ENCODE measurements at places on chromosomes 5 and 9.

GRCh38 chr5:83026516-83026915 is 50.7 kb downstream of the TMEM167A start:
- DNase-seq, result no peak

- DNase-seq, result no peak
These were observed 87.7 kb upstream of the LRRTM2 start for GRCh38 chr5:138962614-138963370.

GRCh38 chr5:156824800-156825199 is 25.3 kb upstream of the PPP1R2B start:
- DNase-seq, result no peak

DNA sequence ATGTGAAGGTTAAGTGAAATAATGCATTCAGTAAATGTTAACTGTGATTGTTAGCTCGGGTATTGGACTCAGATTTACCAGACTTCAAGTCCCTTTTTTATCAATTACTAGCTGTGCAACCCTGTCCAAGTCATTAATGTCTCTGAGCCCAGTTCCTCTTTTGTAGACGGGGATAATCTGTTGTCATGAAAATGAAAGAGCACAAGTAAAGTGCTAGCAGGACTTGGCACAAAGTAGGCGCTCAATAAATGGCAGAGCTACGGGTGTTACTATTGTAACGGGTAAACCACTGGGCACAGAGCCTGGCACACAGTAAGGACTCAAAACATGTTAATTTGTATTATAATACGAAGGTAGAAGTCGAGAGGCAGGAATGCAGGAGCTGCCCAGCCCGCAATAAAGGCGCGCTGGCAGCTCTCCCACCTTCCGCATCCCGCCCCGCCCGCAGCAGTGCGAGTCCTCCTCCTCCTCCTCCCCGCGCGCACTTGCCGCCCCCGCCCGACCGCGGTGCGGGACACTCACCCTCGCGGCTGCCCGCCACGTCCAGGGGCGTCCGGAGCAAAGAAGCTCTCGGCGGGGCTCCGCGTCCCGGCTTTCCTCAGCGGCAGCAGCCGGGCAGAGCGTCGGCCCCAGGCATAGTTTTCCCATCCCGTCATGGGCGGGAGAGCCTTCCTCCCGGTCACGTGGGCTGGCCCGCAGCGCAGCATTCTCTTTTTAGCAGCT is at the start of gene C1QTNF2:
Gene C1QTNF2, minus strand, starts transcription at position 637 of the 723 bp plus-strand sequence. CDS start 15,615 bp downstream, outside the sequence.
- no peak for DNase-seq

DNA sequence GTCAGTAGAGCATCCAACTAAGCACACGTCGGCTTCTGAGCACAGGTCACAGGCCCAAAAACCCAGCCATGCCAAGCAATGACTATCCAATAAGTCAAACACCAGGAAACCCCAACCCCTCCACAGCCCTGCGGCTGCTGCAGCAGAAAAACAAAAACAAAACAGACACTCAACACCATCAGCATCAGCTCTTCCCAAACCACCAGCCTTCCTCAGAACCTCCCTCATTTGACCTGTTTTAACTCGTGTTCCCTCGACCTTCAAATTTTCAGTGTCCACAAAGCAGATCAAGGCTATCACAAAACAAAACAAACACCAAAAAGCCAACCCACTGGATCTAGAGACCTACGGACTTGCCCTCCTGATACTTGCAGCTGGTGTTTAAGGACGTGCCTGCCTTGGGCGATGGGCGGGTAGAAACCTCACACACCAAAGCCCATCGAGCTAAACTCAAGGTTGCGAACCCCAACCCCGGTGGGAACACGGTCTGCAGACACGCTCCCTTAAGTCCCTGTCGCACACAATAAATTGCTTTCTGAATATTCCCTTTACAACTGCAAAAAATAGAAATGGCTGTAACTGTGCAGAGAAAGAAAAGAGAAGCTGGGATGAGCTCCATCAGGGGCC is 247.1 kb upstream of the ANKRD55 start:
- no peak for DNase-seq

DNA sequence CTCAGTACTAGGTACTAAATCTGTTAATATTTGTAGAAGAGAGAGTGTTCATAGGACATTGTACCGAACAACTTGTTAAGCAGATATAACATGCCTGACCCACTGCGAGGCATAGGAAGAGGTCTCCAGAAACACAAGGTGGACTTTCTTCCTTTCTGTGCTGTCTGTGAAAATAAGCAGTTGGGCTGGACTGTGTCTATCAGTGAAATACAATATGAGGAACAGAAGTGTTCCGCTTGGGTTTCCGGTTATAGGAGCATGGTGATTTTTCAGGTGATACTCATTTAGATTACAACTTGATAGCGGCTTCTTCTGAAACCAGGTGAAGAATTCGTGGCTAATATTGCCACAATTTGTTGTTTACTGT is 60.9 kb upstream of the TLR4 start:
- DNase-seq, result no peak

GRCh38 chr5:27353540-27353939 is 315.2 kb upstream of the CDH9 start:
- no peak for DNase-seq

DNA sequence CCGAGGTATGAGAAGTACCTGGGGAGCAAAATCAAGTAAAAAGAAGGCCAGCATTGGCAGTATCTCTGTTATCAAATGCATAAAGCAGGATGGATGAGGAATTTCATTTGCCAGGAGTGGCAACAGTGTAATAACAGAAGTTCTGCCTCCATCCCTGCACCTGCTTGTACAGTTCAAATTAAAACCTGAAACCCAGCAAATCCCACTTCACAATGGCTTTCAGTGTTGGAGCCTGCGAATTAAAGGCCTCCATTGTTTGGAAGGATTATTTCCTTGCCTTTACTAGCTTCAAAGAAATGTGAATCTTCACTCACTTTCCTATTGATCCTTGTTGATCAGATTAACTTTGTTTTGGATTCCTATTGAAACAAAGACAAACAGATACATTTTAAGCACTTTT is 31.5 kb upstream of the IRX1 start:
- no peak for DNase-seq

- DNase-seq, result no peak
These were observed 84.9 kb downstream of the KLHL3 start for GRCh38 chr5:137651022-137651421.

DNA sequence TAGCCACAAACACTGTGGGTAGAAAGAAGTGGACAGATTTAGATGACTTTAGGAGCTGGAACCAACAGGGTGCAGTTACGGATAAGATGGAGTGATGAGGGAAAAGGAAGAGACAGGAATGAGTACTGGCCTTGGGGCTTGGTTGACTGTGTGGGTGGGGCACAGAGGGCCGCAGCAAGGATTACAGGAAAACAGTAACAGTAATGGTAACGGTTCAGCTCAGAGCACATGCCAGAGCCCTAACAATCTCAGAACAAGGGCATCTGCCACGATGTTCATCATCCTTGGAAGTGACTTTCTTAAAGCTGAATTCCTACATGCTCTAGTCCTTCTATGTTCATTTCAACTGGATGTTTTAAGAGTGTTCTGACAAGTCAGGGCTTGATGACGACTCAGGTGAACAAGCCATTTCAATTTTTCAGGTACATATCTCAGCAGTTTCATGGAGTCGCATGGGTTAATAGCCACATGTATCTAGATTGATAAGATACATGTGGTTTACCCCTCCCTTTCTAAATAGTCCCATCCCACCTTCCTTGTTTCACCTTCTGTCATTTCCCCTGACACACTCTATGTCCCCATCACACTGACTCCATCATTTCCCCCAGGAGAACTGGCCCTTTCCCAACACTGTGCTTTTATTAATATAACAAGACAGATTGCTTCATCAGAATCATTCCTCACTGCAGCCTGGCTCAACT is 65.0 kb downstream of the CEMIP2 start:
- DNase-seq, result no peak

GRCh38 chr5:1349246-1349645 is 4.3 kb upstream of the CLPTM1L start:
- DNase-seq, result no peak

Measured in activated naive CD4-positive, alpha-beta T cell (primary cell).